Activated CD4-positive, alpha-beta T cell treated with anti-CD3 and anti-CD28 coated beads, Interleukin-2, amount 10 ng/mL, durations not matched to agents 7 days and 5 days (primary cell): ENCODE measurements at places on chromosomes 5 and 9. TPM values are rescaled to one million over a fixed set of nuclear protein-coding genes. Genes with fewer than 3 reads are reported as not detected.

The UBAP1 gene
- 31.6 TPM for total RNA-seq

The GARIN3 gene
- total RNA-seq: not detected

The TAF11L5 gene
- total RNA-seq: not detected

The EGFLAM gene
- total RNA-seq: not detected

The ALDOB gene
- not detected for total RNA-seq

The PCDHGA7 gene
- total RNA-seq: not detected

The CCL21 gene
- not detected for total RNA-seq

The SPOCK1 gene
- total RNA-seq: 0.31 TPM

The FST gene
- total RNA-seq: not detected

The ZNF474 gene
- total RNA-seq: not detected

The NEUROG1 gene
- total RNA-seq: not detected

The SPEF2 gene
- total RNA-seq: 9.1 TPM

The CCNG1 gene
- 142 TPM for total RNA-seq

The CDX1 gene
- total RNA-seq: not detected

The BHMT2 gene
- not detected for total RNA-seq

The SPATA31D4 gene
- total RNA-seq: not detected

The NR5A1 gene
- not detected for total RNA-seq

The IL33 gene
- total RNA-seq: not detected

The TTLL11 gene
- total RNA-seq: 2.6 TPM

The PAEP gene
- total RNA-seq: not detected

The INIP gene
- 40.3 TPM for total RNA-seq

The CDH9 gene
- not detected for total RNA-seq

The FGF10 gene
- total RNA-seq: not detected

The IFNK gene
- total RNA-seq: not detected

The PHYHD1 gene
- total RNA-seq: 1.2 TPM

The PLCXD3 gene
- total RNA-seq: not detected

The SLC4A9 gene
- total RNA-seq: 0.44 TPM

The MAMDC4 gene
- 12.4 TPM for total RNA-seq

The SPINK6 gene
- not detected for total RNA-seq

The SLC36A2 gene
- total RNA-seq: not detected

The NUDT12 gene
- 0.85 TPM for total RNA-seq

The GGTA1 gene
- not detected for total RNA-seq

The C5 gene
- total RNA-seq: 2.4 TPM

The CCIN gene
- 0.17 TPM for total RNA-seq

The SOHLH1 gene
- not detected for total RNA-seq

The DBH gene
- total RNA-seq: not detected

The CCNO gene
- not detected for total RNA-seq

The TCF7 gene
- 283 TPM for total RNA-seq

The SLC1A1 gene
- not detected for total RNA-seq

The PDCD1LG2 gene
- total RNA-seq: 2.2 TPM

The ANKRD18B gene
- 0.46 TPM for total RNA-seq

The TMOD1 gene
- total RNA-seq: 0.35 TPM

The GFRA3 gene
- 0.15 TPM for total RNA-seq

The ZBTB34 gene
- total RNA-seq: 8.7 TPM

The PCDHA1 gene
- not detected for total RNA-seq

The SLC1A3 gene
- total RNA-seq: not detected
